Hippocampal formation (tissue), 2 donors: ENCODE measurements at places on chromosomes 5 and 9.

DNA sequence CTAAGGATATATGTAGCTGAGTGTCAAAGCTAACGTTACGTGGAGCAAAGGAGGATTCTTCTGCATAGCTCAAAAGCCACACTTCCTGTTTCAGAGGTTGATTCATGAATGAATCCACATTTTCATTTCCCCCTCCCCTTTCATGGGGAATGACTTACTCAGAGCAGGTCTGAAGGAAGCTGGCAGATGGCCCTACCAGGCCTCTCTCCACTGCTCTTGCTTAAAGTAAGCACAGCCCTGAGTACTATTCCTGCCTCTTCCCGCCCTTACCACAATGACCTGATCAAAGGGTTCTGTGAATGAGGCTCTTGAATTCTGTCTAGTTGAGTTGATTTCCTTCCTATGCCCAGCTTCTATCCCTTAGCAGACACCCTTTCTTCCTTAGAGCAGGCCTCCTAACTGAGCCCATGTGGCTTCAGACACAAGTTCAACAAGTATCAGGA lies 6.3 kb downstream of the IGIP start:
- DNase-seq, result no peak

DNA sequence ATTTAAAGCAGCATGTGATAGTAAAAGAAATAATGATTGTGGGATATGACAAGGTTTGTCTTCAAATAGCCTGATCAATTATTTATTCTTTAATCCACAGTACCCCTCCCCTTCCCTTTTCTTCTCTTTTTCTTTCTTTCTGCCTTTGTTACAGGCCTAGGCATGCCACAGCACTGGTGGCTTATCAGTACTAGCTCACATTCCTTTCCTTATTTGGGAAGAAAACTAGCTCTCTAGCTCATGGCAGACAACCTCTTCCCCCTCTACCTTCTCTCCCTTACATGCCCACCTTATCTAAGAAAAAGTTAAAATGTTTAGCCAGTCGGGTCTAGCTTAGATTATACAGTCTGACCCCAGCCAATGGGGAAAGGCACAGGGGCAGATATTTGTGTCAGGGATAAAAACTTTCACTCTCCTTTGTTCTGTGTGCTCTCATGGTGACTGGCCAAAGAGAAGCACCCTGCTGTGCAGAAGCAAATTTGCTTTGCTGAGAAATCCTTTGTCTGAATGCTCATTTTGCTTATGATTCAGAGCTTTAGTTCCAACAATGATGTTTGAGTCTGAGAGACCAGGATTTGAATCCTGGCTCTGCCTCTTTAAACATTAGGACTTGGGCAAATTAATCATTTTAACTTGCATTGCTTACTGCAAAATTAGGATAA lies 75.8 kb upstream of the CDH12 start:
- DNase-seq, result no peak

GRCh38 chr5:54956922-54957321 lies 28.5 kb downstream of the ESM1 start:
- no peak for DNase-seq

DNA sequence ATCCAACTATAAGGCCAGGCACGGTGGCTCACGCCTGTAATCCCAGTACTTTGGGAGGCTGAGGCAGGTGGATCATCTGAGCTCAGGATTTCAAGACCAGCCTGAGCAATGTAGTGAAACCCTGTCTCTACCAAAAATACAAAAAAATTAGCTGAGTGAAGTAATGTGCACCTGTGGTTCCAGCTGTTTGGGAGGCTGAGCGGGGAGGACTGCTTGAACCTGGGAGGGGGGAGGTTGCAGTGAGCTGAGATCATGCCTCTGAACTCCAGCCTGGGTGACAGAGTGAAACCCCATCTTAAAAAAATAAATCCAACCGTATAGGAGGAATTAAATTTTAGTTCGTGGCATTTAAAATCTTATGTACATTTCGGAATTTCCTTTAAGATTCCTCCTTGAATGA lies 123.4 kb downstream of the CDC42SE2 start:
- DNase-seq, result no peak

DNA sequence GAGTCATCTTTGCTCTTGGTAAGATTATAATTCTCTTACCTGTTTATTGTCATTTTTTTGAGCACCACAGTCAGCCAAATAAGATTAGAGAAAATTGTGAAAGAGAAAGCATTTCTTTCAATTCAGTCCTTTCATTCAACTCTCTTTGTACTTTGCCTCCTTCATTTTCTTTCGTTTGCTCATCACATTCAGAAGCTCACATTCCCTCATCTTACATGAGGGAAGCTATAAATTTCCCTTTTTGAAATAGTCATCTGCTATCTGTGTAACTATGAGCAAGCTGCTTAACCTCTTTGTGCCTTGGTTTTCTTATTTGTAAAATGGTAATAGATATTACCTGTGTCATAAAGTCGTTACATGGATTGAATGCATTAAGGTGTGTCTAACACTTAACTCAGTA lies 41.4 kb downstream of the PAM start:
- DNase-seq, result no peak

DNA sequence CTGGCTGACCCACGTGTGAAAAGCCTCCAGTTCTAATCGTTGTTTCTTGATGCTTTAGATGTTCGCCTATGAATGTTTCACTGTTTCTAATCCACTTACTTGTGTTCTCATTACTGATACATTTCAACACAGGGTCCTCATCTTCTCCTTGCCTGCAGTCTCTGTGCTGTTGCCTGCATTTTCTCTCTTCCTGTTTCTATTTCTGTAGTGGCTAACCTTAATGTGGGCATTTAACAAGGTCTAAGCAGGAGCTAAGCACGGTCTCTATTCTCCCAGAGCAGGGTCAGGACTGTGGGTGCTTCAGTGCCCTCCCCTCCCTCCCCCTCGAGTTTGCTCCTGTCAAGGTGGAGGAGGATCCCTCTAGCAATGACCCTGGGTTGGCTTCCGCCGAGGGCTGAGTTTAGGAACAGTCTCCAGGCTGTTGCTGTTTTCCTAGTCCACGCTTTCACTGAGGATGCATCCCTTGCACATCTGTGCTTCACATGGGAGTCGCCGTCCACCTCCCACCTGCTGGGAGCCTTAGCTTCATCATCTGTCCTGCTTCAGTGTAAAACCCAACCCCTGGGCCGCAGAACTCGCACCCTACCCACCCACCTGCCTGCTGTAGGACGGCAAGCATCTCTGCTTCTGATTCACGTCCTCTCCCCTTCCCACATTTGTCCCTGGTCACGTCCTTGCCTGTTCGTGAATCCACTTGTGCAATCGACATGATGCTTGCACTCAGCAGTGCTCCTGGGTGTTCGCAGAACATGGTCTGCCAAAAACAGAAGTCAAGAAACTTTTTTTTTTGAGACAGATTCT lies 2.4 kb upstream of the EXOC3 start:
- no peak for DNase-seq

- no peak for DNase-seq
Observed at GRCh38 chr5:87169300-87169991, 98.2 kb upstream of the RASA1 start.

DNA sequence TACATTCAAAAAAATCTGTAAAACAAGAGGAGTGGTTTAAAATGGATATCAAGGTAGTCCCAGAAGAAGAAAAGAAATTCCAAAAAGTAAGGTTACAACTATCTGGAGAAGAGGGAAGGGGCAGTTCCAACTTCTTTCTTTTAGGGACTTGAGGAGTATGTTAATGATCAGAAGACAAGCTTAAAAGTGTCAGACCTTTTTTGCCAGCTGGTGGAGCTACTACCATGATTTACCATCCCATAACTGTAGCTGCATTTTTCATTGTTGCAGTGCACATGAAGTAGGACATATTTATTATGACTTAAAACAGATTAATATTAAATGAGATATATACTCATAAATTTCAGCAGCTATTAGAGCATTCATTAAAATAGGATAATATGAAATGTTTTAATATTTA lies 158.5 kb upstream of the RGS7BP start:
- DNase-seq, result no peak

GRCh38 chr5:140588311-140589070 lies 23.9 kb downstream of the SLC35A4 start:
- DNase-seq, result no peak

GRCh38 chr9:20650750-20651299 lies 28.5 kb upstream of the MLLT3 start:
- no peak for DNase-seq
